ENCODE measurements at places on chromosomes 2 and 18.

DNA sequence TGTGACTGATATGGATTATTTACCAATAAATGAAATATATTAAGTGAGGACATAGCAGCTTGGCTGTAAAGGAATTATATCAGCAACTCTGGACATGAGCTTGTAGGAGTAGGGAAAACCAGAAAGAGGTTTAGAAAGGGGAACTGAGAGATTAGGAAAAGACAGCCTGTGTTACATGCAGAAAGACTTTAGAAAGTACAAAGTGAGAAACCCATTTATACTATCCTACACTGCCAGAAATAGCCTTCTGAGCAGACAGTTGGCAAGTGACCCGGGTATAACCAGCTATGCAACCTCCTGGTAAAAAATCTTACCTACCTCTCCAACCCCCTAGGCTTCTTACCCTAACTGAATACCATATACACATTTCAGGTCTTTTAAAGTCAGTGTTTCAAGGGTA, 134.1 kb downstream of the ANKRD44 start:
- no peak for DNase-seq

- DNase-seq: no peak
Observed at GRCh38 chr2:99509387-99509786, 19.6 kb upstream of the REV1 start.

DNA sequence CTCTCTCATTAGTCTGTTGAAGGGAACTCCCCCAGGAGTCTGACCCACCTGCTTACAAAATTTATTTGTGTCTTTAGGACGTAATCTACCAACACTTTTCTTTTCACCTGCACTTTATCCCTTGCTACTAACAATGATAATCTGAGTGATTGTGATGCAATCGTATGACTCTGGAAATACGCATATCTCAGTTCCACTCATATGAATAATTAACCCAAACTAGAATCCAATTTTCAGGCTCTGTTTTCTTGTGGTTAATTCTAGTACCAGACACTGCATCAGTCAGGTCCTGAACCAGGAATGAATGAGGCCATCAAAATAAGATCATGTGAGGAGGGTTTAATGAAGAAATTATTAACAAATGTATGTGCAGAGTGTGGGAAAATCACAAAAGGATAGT, 158.4 kb upstream of the SRD5A2 start:
- no peak for DNase-seq

GRCh38 chr2:187834787-187835186, 280.6 kb upstream of the TFPI start:
- no peak for DNase-seq

DNA sequence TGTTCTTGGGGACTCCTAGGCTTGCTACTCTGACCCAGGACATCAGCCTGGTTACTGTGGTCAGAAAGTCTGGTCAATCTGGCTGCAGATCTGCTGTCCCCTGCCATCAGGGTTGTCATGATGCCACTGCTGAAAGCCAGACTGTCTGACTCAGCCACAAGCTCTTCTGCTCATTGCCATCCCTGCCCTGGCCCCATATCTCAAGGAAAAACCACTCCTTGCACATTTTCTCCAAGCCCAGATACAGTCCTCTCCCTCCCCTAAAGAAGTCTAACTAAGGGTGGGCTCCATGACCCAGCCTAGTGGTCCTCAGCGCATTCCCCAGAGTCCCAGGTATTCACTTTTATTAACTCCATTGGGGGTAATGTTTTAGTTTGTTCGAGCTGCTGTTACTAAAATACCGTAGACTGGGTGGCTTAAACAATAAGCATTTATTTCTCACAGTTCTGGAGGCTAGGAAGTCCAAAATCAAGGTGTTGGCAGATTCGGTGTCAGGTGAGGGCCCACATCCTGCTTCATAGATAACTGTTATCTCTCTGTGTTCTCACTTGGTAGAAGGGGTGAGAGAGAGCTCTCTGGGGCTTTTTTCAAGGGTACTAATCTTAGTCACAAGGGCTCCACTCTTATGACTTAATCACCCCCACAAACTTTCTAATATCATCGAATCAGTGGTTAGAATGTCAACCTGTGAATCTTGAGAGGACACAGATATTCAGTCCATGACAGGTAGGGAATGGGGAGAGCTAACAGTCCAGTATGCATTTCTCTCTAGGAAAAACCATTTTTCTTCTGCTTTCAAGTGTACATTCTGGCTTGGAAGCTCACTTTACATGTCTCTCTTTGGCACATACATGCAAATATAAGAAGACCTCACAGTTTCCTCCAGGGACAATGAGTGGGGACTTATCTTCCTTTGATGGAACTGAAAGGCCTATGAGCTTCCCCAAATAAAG, 94.8 kb upstream of the CXCR4 start:
- DNase-seq: peak; percentile 69

DNA sequence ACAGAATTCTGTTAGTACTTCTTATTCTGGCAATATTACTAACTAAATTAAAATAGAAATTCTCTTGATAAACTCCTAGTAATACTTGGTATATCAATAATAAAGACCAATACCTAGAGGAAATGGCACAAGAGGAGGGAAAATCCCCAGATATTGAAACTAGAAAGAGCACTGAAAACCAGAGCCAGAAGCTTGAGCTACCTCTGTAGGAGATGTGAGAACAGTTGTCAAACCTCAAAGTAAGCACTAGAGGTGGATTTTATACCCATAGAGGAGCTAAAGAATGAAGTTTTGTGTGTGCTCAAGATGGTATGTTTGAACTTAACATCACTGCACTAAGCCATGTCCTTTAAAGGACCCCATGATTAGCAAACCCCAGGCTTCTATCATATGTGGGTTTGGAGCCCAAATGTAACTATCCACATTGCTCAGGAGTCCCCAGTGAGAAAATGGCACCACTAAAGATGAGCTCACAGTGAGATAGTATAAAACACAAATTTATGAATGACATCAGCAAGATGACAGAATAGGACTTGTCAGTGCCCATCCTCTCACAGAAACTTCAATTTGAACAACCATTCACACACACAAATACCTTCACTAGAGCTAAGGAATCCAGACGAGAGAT, 122.1 kb downstream of the PKP4 start:
- no peak for DNase-seq

GRCh38 chr2:169260246-169260645, 102.1 kb downstream of the LRP2 start:
- no peak for DNase-seq

DNA sequence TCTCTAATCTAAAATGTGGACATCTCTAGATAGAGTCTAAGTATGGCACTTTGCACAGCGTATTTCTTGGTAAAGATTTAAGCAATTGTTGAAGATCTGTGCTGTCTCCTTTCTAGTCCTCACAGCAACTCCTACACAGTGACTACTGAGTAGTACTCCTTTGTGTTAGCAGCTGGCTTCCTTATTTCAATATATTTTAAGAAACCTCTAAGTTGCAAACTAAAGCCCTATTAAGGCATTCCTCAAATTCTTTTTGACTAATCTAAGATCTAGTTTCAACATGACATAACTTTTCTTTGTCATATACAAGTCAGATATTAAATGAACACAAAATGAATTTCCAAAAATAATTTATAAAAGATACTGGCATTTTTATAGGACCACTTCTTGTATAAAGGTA, 121.8 kb upstream of the DNAJC10 start:
- no peak for DNase-seq

GRCh38 chr2:109214651-109215371, 85.8 kb downstream of the SH3RF3 start:
- no peak for DNase-seq

- no peak for DNase-seq
Observed at GRCh38 chr18:57439609-57439968, 4.4 kb downstream of the ONECUT2 start.

- DNase-seq: no peak
Observed at GRCh38 chr2:112938904-112939303, 27.9 kb downstream of the IL37 start.

DNA sequence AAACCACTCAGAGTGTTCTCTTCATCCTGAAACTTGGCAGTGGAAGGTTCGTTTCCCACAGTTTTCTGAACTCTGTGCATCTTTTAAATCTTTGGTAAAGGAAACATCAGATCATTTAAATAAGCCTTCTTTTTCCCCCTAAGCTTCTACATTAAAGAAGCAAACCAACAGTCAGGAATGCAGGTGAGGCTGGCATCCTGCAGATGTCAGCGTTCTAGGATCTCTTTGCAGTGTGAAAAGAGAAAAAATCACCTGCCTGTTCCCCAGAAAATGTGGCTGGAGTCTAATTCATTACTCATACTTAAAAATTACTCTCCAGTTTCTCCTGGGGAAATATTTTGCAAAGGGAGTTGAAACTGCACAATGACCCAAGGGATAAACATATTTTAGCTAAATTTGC, 64.5 kb upstream of the ZCCHC2 start:
- DNase-seq: no peak

DNA sequence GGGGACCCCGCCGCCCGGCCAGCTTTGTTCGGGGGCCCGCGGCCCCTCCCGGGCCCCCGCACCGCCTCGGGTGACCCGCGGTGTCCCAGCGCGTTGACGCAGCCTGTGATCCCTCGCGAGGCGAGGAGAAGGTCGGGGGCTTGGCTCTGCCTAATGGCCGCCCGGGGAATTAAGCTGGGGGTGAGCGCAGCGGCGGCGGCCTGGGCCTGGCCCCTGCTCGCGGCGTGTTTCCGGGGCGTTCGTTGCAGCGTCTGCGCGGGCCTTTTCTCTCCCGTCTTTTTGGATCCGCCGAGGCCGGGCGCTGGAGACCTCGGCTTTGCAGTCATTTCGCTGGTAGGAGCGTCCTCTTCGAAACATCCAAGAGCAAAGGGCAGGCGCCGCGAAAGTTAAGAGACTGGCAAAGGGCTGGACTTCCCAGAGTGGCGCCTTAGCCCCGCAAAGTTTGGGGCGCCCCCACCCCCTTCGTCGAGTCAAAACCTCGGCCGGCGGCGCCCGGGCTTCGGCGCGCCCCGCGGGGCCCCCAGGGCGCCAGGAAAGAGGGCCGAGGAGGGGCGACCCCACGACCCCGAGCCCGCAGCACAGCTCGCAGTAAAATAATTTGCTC, 1.3 kb downstream of the SALL3 start:
- DNase-seq: no peak

DNA sequence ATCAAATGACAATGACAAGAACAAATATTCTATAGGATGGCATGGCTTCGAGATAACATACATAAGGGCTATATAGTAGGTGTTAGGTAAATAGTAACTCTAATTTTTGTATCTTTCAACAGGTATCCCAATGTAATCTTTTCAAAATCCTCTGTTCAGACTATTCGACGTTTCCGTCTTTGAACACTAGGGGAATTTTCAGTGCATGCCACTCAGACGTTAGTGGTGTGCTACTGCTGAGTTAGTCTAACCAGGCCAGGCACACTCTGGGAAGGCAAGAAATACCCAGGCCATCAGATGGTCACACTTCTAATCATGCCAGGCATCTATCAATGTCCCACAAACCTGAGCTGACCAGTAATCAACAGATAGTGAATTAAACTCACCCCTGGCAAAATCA, 14.6 kb upstream of the CREG2 start:
- DNase-seq: no peak

DNA sequence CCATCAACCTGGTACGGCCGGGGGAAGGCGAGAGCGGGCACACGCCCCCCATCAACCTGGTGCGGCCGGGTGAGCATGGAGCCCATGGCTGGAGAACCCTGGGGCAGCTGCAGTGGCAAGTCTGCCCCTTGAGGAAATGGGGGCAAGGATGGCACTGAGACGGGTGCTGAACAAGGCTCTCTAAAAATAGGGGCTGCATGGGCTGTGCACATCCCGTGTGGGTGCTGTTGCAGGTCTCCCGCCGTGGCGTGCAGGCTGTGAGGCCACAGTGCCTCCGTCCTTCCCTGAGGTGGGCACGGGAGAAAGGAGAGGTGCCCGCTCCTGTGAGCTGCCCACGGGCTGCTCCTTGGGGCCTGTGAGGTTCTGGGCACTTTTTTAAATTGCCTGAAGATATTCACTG, 99.2 kb downstream of the NFATC1 start:
- DNase-seq: no peak

DNA sequence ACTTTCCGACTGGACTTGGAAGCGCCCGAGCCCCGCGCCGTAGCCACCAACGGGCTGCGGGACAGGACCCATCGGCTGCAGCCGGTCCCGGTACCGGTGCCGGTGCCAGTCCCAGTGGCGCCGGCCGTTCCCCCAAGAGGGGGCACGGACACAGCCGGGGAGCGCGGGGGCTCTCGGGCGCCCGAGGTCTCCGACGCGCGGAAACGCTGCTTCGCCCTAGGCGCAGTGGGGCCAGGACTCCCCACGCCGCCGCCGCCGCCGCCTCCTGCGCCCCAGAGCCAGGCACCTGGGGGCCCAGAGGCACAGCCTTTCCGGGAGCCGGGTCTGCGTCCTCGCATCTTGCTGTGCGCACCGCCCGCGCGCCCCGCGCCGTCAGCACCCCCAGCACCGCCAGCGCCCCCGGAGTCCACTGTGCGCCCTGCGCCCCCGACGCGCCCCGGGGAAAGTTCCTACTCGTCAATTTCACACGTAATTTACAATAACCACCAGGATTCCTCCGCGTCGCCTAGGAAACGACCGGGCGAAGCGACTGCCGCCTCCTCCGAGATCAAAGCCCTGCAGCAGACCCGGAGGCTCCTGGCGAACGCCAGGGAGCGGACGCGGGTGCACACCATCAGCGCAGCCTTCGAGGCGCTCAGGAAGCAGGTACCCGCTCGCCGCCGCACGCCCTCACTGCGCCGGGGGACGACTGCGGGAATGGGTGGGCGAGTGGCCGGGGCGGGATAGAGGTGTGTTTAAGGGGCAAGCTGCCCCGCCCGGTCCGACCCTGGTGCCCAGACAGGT, 713 bp downstream of the ATOH8 start:
- peak; percentile 60 for DNase-seq

DNA sequence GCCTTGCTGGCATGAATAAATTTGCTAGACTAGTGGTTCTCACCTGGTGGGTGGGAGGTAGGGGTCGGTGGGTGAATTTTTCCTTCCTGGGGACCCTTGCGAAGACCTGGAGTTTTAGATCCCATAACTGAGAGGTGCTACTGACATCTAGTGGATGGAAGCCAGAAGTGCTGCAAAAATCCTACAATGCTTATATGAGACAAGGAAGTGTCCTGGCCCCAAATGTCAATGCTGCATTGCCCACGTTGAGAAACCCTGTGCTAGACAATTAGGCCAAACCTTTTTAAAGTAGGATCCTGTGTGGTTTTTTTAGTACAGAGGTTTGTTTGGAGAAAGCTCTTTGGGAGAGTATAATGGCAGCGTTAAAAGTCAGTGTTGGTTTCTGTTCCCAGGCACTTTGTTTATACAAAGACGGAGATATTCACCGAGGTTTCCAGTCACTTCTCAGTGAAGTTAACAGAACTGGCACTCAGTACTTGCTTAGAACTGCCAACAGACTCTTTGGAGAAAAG, 9.6 kb downstream of the SERPINB8 start:
- DNase-seq: peak; percentile 78

DNA sequence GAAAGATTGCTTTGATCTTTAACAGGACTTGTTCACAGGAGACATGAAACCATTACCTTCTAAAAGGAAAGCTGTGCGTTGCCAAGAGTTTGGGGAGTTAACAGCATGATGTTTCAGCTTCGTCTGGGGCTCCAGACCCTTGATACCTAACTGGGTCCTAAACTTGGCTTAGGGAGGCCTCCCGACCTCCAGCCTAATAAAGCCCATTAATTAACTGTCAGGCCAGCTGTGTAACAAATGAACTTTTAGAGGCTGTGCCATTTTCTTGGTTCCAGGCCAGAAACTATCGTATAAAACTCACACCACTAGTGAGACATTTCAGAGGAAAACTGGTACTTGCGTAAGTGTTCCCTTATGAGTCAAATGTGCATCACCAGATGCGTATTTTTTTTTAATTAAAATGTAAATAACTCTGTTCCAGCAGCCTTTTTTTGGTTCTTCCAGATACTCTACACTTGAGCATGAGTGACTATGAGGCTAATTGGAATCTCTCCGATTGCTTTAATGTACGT, 236.5 kb downstream of the BCL2 start:
- no peak for DNase-seq

- DNase-seq: no peak
Observed at GRCh38 chr18:75167759-75168618, 41.0 kb downstream of the PTGR3 start.
